ENCODE measurements at places on chromosomes 3 and 15. TPM values are rescaled to one million over a fixed set of nuclear protein-coding genes. Genes with fewer than 3 reads are reported as not detected.
A peak's percentile ranks its signal among the peaks of the same experiment; 100 is the strongest.

DNA sequence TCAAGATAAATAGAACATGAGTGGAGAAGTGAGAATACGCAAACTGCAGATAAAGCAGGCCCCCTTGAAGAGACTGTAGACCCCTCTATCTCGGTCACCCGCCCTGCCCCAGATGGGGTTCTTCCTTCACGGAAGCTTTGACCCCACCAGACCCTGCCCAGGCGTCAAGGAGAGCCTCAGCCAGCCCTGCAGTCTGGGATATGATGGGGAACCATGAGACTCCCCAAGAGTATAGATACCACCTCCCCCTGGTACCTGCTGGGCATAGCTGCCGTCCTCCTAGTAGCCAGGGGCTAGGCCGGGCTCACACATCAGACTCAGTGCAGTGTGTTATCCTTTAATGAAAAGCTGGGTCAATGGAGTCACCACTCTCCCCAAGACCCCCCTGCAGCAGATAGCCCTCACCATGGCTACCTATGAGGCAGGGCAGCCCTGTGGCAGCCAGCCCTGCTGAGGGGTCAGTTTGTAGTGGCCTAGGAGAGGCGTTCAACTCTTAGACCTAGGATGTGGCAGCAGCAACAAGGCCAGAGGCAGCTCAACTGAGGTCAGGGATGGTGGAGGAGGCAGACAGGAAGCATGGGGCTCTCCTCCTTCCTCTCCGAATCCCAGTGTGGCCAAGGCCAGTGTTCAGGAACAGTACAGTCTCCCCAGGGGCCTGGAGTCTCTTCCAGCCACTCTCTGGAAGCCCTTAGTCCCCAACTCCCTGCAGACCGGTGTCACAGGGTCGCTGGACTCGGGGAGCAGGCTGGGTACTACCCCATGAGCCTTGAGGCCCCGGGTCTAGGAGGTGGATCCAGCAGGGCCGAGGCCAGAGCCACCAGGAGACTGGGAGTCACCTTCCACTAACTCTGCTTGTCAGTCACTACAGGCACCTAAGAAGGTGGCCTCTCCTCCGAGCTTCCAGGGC is 26.1 kb downstream of the PLXNB1 start:
- DNase-seq, result no peak

FAM240A gene
- not detected for polyA plus RNA-seq

GRCh38 chr15:48433226-48433886 is 102.1 kb downstream of the DUT start:
- DNase-seq, result peak; percentile 91

DNA sequence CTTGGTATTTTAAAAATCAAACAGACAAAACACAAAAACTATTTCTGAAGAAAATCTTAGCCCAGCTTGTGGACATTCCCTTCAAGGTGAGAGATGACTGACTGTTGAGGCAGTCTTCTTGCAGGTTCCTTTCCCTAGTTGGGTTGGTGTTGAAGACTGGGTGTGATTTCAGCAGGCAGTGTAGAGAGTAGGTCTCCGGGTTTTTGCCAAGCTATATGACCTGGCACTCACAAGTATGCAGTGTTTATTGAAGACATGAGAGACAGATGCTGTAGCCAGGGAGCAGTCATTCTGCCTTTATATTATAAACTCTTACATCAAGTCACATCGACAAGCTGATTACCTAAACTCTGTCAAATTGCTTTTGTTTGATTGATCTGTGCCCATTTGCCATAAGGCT is 17.5 kb downstream of the SENP8 start:
- DNase-seq, result no peak

THUMPD3 gene
- 28.5 TPM for polyA plus RNA-seq

DNA sequence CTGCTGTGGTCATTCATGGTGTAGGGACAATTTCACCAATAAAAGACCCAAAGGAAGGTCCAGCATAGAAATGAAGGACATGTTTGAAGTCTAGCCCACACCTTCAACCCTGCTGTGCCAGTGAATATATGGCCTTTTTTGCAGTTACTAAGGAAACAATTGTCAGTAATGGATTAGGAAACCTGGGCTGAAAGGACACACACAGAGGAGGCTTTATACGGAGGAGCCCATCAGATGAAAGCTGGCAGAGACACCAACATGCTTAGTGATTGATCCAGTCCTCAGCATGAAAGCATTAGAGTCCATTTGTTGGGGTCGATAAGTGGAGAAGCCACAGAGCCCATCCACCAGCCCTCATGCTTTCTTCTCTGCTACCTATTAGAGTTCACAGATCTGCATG is 584.3 kb downstream of the AGBL1 start:
- DNase-seq, result no peak

- DNase-seq, result no peak
These were observed 55.2 kb downstream of the PXYLP1 start for GRCh38 chr3:141286856-141287255.

RHCG gene
- not detected for polyA plus RNA-seq

DNA sequence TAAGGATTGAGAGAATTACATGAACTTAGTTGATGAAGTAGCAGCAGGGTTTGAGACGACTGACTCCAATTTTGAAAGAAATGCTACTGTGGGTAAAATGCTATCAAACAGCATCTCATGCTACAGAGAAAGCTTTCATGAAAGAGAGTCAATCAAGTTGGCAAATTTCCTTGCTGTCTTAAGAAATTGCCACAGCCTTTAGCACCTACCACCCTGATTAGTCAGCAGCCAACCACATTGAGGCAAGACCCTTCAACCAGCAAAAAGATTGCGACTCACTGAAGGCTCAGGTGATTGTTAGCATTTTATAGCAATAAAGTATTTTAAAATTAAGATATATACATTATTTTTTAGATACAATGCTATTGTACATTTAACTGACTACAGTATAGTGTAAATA is 80.9 kb downstream of the RAP2B start:
- DNase-seq, result peak; percentile 32

- no peak for DNase-seq
These were observed 65.5 kb downstream of the BBX start for GRCh38 chr3:107588217-107588616.

HOMER2 gene
- 9.4 TPM for polyA plus RNA-seq

- peak; percentile 74 for DNase-seq
These were observed 16.9 kb upstream of the SEMA4B start for GRCh38 chr15:90184119-90184785.

- DNase-seq, result no peak
These were observed 86.3 kb downstream of the CLSTN2 start for GRCh38 chr3:140021269-140021668.

WDR72 gene
- polyA plus RNA-seq, result not detected

- no peak for DNase-seq
These were observed 92.6 kb downstream of the SUCLG2 start for GRCh38 chr3:67561667-67562394.

SNAP23 gene
- polyA plus RNA-seq, result 58.2 TPM

LRRN1 gene
- not detected for polyA plus RNA-seq

IRAK2 gene
- 1.1 TPM for polyA plus RNA-seq

GRCh38 chr3:171508676-171509075 is 48.5 kb upstream of the TNIK start:
- no peak for DNase-seq

DNA sequence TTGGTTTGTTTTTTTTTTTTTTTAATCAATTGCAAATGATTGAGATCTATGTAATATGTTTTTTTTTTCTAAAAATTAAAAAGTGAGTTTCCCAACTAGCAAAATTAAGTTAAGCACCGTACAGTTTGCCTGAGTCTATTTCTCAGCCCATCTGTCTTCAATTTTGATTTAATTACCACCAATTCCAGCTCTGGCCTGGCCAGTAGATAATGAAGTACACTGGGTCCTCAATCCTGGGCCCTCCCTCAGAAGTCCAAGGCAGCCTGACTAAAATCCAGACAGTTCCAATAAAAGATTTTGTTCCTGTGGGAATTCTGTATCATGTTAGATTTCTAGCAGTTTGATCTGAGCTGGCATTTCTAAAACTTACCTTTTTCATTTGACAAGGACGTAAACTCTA is 887.2 kb downstream of the NAALADL2 start:
- DNase-seq, result no peak

DNA sequence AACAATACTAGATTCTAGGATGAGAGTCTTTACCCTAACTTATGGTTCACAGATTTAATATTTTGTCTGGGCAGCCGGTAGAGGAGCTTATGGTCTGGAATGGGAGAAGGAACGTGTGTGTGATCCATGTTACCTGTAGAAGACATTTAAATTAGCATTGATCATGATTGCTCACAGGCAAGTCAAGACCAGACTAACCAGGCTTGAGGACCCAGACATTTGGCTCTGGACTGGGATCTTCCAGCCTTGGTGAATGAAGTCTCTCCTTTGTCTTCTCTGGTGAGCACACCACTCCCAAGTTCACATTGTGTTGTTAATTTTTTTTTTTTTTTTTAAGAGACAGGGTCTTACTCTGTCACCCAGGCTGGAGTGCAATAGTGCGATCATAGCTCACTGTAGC is 11.7 kb downstream of the ABHD2 start:
- DNase-seq, result no peak

GRCh38 chr15:65410036-65410435 is 12.7 kb downstream of the IGDCC4 start:
- no peak for DNase-seq

- DNase-seq, result peak; percentile 81
These were observed at the start of gene BOC for GRCh38 chr3:113211330-113212149. TSS of gene BOC (plus strand) at chr3:113211557. CDS start at chr3:113249803, 38,246 bp downstream.

DNA sequence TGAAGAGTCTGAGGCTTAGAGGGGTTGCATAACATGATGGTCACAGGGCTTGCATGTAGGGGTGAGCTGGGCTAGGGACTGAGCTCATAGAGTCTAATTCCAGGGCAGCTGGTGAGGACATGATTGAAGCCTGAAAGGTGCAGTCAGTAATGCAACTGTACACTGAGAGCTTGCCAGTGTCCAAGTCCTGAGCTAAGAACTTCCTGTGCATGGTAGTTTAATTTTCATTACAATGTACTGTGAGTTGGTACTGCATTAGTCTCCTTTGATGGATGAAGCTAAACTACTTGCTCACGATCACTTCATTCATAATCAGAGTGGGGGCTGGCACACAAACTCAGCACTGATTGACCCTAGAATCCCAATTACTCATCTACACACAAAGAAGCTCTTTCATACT is 156.4 kb upstream of the CRBN start:
- no peak for DNase-seq

DMXL2 gene
- polyA plus RNA-seq, result 3.6 TPM

DNA sequence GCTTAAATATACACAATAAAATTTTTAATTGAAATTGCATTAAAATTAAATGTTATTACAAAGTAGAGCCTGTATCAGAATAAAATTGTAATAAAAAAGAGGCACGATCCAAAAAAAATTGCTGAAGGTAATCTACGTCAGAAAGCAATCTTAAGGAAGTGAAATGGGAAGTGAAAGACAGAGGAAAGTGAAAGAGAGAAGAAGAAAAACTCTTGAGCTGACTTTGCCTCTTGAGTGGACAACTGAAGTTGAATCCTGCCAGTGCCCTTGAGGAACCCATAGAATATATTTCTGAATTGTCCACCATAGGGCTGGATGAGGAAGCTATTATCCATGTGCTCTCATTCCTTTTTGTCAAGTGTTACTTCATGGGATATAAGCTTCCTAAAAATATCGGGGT is 285.1 kb upstream of the STAC start:
- DNase-seq, result no peak

DNA sequence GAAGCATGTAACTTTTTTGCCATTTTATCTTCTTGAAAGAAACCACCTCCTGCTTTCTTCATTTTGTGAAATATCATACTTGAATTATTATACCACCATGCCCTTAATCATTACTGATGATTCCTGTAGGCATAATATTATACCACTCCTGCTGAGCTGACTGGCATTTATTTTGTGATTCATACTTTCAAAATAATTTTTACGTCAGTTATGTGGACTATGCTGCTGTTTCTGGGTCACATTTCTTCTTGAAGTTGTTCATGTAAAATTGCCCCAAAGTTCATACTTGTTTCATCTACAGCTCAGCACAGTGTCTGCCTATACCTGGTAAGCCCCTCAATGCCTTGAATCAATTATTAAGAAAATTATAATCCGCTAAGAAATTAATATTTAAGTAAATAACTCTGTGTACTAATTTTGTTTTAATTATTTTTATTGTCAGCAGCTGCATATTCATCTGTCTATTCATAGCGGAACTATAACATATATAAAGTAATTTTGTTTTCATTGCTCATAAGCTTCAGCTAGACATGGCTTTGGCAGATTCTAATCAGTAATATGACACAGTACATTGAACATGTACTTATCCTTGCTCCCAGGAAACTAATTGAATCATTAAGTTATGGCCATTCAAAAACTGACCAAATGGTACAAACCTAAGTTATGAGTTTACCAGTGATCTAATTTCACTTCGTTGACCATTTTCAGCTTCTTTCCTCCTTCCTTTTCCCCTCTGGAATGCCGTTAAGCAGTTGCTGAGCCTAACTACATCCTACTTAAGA is 160.0 kb downstream of the NAALADL2 start:
- DNase-seq, result no peak

AHSG gene
- not detected for polyA plus RNA-seq

DNA sequence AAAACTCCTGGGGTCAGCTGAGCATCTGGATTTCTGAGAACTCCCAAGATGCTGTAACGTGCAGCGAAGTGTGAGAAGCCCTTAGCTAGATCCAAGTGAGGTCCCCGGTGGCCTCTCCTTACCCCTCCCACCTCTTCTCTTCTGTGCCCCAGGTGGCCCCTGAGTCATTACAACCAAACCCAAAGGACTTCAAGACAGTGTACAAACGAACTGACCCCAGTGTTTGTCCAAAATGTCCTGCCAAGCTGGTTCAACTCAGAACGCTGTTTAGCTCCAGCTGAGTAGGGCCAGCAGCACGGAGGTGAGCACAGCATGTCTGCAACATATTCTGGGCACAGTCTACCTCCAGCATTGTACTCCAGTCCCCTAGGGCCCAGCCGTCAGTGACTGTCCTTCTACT is 73.9 kb upstream of the OXTR start:
- no peak for DNase-seq

DNA sequence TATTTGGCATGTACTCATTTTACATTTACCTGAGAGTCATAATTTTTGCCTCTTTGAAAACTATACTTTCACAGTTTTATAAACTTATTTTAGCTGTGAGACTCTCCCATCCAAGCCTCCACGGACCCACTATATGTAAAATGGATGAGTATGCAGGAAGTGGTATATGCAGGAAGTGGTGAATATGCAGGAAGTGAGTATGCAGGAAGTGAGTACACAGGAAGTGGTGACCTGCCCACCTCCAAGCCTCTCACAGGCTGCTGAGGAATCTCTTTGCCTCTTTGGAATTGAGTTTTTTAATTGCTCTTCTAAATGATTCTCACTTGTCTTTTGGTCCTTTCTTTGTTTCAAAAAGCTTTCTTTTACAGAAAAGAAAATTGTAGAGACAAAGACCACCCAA is 85.2 kb downstream of the KBTBD8 start:
- DNase-seq, result peak; percentile 3

DNA sequence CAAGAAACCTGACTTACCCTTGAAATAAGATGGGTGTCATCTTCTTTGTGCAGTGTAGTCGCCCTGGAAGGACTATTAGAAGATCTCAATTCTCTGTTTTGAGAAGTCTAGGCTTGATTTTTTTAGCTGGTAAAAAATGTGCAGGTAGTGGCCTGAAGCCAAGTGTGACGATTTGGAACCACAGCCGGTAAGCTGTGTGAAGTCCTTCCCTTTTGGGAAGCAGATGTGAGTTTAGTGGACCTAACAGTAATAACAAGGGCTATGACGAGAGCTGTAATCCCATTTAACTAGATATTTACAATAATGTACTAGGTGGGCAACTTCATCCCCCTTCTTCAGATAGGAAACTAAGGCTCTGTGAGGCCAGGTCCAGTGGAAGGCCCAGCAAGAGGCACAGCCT is 81.7 kb upstream of the MYZAP start:
- no peak for DNase-seq

All from GM23248 (cell line).